Forelimb muscle (tissue), 1 donor: ENCODE measurements at places on chromosomes 7 and 10.

- DNase-seq = no peak
These were observed 34.0 kb upstream of the DGKB start for GRCh38 chr7:14936554-14936953.

GRCh38 chr7:127600885-127601284 is 7.3 kb downstream of the FSCN3 start:
- no peak for DNase-seq

GRCh38 chr10:82492647-82493046 is 617.7 kb downstream of the NRG3 start:
- no peak for DNase-seq

DNA sequence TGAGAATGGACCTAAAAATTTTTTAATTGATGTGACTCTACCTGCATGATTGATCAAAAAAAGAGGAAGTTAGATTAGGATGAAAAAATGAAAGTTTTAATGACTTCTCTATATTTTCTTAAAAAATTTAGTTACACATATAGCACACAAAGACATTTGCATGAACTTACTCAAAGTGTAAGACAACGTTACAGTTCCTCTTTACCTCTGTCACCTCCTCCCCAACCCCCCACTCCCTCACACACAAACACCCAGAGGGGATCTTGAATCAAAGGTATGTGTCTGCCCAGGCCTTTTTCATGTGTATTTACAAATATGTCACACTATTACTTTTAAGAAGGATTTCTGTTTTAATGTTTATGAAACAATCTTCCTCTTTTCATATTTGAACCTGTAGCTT is 20.6 kb upstream of the CDCA7L start:
- DNase-seq = no peak

DNA sequence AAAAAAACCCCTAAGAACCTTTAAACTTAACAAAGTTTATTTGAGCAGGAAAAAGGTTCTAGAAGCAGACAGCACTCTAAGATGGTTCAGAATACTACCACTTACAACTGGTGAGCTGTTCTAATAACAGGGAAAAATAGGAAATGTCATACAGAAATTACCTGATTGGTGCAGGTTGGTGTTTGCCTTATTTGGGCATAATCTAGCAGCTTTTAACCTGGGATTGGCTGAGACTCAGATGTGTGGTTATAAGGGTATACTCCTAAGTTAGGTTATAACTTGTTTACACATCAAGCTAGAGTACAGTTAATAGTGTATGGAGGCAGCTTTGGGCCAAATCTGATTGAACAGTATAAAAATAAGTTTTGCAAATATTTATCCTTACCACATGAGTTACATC is 59.8 kb downstream of the MAPK8 start:
- DNase-seq = no peak

GRCh38 chr10:102384053-102384452 is 11.5 kb upstream of the NFKB2 start:
- DNase-seq = no peak
